ENCODE measurements at places on chromosomes 4 and X.

DNA sequence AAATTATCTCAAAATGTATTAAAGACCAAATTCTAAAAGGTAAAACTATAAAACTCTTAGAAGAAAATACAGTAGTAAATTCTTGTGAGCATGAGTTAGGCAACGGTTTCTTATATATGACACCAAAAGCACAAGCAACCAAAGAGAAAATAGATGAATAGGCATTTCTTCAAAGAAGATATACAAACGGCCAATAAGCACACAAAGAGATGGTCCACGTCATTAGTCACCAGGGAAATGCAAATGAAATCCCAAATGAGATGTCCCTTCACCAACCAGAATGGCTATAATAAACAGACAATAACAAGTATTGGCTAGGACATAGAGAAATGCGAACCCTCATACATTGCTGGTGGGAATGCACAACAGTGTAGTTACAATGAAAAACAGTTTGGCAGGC is 44.6 kb downstream of the RAB33A start:
- no peak for DNase-seq

DNA sequence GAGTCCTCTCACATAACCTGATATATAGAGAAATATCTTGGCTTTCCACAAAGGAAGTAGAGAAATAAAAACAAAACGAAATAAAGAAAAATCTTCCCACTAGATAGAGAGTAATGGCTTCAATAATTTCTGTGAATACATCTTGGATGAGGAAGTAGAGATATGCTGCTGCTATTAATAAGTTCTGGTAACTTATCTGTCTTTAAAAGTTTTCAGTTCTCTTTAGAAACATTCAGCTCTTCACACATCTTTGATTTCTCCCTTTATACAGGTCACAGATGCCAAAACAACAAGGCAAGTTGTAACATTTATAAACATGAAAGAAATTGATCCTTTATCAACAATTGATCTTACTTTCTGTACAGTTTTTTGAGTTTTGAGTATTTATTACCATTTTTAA is 615.8 kb downstream of the TRAM1L1 start:
- DNase-seq = no peak

DNA sequence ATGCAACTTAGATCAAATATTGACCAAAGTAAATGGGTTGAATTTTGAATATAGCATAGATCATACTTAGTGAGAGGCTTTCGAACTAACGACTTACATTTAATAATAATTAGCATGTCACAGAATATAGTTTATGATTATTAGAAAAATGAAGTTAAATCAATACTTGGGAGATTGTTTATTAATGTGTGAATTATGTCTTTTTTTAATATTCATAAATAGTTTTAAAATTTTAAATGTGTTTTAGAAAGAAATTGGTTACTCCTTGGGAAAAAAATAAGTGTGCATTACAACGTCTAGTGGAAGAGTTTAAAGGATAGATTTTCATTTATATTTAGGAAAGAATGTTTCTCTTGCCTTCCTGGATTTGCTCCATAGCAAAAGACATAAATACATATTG is 7.3 kb downstream of the FGA start:
- DNase-seq = no peak

DNA sequence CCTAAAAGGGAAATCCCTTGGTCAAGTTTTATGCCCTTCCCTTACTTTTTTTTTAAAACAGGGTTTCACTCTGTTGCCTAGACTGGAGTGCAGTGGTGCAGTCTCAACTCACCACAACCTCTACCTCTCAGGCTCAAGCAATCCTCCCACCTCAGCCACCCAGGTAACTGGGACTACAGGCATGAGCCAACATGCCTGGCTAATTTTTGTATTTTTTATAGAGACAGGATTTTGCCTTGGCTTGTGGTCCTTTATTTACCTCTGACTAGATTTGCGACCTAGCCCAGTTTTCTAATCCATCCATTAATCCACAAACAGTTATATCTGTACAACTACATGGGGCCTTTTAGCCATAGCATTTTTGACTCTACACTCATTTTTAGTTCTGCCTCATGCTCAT is 23.7 kb downstream of the CDS1 start:
- no peak for DNase-seq

DNA sequence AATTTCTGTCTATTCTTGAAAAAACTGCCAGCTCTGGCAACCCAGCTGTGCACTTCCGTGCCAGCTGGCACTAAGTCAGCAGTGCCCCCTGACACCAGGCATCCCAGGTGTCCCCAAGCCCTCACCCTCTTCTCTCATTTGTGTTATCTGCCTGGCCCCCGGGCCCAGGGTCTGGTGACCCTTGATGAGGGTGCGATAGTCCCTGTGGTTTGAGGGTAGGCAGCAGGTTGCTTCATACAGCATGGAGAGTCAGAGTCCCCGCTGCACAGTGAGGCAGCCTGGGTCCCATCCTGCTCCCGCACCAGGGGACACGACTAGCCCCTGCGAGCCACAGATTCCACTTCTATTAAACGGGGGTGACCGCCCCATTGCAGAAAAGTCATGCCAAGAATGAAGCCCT is 1.9 kb downstream of the MAN2B2 start:
- DNase-seq = no peak

DNA sequence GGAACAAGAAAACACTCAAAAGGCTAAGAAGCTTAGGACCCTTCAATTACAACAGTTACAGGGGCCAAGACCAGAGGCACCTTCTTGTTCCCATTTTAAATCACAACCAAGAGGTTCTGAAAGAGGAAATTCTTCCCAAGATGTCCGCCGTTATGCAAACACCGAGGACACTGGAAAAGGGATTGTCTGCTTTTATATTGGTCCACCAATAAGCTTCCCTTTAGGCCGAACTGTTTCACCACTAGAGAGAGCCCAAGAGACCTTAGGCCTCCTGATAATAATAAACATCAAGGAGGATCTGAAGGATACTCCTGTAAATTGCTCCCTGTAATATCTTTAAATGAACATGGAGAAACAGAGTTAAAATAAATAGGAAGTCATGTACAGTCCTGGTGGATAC is 92.6 kb upstream of the NLRP2B start:
- DNase-seq = no peak

GRCh38 chr4:68404153-68404552 is 43.1 kb upstream of the TMPRSS11E start:
- no peak for DNase-seq

- DNase-seq = no peak
Observed at GRCh38 chr4:37726666-37727065, 40.5 kb upstream of the RELL1 start.

GRCh38 chr4:123349421-123350190 is 47.0 kb upstream of the SPRY1 start:
- no peak for DNase-seq

GRCh38 chr4:45120163-45120562 is 393.8 kb upstream of the GNPDA2 start:
- no peak for DNase-seq

DNA sequence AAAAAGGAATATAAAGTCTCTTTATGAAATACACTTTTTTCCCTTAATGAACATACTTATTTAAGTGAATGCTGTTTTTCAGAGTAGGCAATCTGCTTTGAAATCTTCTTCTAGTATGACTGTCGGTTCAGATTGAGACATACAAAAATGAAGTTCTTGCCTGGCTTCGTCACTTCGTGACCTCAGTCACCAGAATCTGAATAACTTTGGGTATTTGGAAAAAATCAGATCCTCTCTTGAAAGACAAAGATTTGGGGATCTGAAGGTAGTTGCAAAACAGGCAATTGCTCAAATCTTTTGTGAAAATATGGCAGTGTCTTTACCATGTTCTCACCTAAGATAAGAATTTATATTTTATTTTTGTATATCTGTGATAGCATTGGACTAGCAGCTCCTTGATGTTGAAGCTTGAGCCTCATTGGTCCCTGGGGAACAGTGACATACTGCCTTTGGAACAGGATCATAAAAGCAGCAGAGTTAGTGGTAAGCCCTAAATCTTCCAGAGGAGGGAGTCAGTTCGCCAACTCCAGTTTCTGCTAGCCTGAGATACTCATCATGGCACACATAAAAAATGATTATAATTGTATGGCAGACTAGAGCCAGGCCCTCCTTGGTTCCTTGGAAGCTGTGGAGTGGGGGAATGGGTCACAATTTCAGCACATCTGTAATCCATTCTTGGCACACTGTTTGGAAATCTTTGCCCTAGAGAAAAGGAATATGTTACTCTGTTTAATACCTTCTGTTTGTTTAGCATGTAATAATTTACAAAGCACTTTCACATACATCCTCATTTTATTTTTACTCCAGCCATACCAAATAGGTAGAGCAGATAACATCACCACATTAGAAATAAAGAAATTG is 5.0 kb downstream of the ARFIP1 start:
- DNase-seq = no peak

GRCh38 chrX:46865281-46865680 is 28.4 kb downstream of the RP2 start:
- no peak for DNase-seq

- no peak for DNase-seq
Observed at GRCh38 chrX:101290957-101291603, at the start of gene TAF7L. Gene TAF7L (minus strand): TSS chrX:101291334. CDS start chrX:101287543, 3,791 bp downstream.

DNA sequence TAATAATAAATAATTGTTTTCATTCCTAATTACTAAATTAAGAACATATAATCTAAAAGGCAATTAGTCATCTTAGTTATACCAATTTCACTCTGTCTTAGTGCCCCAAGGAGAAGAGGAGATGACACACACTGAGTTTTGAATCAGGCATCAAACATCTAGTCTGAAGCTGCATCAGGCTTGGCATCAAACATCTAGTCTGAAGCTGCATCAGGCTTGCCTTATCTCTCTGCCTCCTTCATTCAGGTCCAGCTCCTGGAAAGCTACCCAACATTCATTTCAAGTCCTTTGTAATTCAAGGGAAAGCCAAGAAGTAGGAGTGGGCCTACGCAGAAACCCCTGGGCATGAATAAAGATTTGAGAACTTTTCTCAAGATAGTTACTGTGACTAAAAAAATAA is 62.2 kb downstream of the SH3RF1 start:
- no peak for DNase-seq

DNA sequence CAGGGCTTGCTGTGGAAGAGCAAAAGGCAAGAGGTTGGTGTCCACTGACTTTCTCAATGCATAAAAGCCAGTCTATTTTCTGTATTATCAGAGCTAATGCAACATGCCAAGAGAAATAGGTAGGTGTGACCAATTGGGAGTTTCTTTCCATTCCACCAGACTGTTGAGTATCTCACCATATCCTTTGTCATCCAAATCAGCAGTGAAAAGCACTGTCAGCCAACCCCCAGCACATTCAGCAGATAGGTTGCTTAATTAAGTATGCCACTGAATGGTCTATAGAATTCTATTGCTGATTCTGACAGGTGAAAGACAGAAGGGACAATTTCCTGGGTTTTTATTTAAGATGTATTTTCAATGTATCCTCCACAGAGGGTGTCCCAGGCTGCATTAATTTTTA is 139.8 kb downstream of the HS6ST2 start:
- DNase-seq = no peak

GRCh38 chr4:181659202-181659601 is 584.0 kb upstream of the TENM3 start:
- DNase-seq = no peak

GRCh38 chr4:61027939-61028338 is 172.2 kb upstream of the ADGRL3 start:
- no peak for DNase-seq

DNA sequence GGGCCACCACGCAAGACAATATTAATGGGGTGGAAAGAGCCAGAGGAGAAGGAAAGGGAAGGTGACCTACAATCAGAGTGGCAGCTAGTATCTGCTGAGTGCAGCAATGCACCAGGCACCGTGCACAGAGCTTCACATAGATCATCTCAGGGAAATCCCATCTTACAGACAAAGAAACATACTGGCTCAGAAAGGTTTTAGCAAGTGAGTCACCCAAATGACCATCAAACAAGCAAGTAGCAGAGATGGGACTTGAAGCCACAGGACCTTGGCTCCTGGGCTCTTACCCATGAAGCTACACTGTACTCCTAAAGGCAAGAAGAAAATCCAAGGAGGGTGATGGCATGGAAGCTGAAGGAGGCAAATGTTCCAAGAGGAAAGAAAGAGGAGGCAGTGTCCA is 6.8 kb downstream of the ANXA5 start:
- DNase-seq = no peak

DNA sequence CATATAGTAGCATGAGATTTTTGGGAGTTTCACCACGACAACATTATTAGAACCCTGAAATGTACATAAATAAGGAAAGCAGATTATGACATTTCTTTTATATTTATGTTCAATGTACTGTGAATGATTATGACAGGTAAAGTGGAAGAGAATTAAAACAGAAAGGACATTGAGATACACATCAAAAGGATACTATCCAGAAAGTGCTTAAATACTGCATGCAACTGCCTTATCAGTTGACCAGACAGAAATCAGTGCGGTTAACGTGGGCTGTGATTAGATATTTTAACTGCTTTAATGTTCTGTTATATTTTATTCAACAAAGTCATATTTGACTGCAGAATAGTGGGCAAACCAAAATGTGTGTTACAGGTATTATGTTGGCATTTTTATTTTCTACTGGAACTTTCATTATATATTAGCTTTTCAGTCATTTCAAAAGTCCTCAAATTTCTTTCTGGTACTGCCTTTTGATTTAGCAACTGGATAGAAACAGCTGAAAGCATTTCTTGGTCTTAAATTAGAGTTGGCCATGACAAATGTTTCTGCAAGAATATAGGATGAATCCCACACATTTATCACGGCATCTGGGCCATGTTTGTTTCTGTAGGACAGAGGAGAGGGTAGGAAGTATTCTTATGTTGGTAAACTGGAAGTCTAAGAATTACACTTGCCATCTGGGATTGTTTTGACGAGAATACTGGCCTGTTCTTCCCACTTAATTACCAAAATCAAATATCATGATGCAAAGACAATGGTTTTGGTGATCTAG is 255.2 kb downstream of the SLC39A8 start:
- no peak for DNase-seq

DNA sequence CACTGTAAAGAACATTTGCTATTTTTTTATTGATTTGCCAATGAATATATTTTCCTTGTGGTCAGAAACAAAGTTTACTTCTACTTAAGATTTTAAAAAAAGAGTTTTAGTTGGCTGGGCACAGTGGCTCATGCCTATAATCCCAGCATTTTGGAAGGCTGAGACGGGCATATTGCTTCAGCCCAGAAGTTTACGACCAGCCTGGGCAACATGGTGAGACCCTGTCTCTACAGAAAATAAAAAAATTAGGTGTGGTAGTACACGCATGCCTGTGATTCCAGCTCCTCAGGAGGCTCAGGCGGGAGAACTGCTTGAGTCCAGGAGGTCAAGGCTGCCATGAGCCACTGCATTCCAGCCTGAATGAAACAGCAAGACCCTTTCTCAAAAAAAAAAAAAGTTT is 36.8 kb downstream of the LRP2BP start:
- no peak for DNase-seq

DNA sequence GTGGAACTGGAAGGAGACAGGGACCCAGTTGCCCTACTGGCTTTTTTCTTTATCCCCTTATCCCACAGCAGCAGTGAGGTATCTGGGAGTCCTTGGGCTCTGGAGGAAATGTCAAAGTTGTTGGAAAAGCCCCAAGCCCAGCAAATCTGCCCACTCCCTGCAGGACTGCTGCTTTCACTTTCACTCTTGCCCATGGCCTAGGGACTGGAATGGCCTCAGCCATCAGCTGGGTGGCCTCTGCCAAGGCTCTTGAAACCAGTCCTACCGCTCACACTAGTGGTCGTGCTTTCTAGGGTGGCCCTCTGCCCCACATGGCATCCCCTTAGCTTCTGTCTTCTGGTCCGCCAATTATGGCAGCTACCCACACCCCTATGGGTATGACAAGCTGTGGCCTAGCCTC is 9.7 kb upstream of the RHOXF1 start:
- no peak for DNase-seq

- DNase-seq = no peak
Observed at GRCh38 chr4:67014592-67014991, 530.7 kb downstream of the CENPC start.
